Stimulated activated CD8-positive, alpha-beta memory T cell treated with anti-CD3 and anti-CD28 coated beads, Interleukin-7, amount 100 ng/mL, for 1 hour (primary cell): ENCODE measurements at places on chromosomes 5 and 9.

DNA sequence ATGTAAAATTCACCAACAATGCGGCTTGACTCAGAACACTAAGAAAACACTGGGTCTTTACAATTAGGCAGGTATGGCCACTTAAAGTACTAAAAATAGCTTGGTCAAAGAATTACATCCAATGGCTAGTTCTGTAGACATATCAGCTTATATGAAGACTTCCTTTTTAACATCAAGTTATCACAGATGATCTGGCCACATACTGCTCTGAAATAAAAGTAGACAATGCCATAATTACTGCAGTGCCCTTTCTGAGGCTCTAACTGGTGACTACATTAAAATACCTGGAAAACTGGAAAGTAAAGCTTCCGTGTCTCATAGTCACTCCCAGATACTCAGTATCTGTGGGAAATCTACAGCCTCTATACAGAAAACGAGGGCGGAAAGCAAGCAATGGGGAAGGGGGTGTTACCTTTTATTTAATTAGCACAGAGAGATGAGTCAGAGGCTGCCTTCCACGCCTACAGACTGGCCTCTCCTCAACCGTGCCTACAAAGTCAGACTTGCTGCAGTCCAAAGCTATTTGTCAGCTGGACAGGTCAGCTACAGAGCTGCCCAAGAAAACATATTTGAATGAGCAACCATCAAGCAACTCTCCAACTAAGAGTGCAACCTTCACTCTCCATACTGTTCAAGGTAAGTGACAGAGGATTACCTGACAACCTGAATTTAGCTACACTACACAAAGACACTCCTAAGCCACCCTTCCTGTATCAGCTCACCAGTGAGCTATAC, 8.7 kb downstream of the SERINC5 start:
- no peak for DNase-seq

DNA sequence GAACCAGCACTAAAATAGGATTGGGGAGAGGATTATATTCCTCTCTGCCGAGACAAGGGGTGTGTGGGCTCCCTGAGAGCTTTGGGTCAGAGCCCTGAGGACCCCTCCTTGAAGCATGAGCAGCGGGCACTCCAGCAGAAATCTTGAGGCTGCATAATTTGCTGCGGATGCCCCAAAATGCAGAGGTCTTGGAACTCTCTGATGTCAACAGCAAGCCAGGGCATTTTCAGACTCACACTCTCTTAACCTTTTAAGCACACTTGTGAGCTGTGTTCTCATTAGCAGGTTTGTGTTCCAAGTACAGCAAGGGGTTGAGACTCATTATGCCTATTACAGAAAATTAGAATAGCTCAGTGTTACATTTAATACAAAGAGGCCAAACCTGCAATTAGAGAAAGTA, 513.0 kb upstream of the ADAMTS16 start:
- no peak for DNase-seq

- no peak for DNase-seq
These were observed 48.4 kb upstream of the MAP3K1 start for GRCh38 chr5:56766926-56767325.

- DNase-seq: no peak
These were observed 566.6 kb upstream of the MEF2C start for GRCh38 chr5:89449392-89450148.

GRCh38 chr9:136403538-136403914, 3.6 kb upstream of the SNAPC4 start:
- DNase-seq: peak; percentile 48

DNA sequence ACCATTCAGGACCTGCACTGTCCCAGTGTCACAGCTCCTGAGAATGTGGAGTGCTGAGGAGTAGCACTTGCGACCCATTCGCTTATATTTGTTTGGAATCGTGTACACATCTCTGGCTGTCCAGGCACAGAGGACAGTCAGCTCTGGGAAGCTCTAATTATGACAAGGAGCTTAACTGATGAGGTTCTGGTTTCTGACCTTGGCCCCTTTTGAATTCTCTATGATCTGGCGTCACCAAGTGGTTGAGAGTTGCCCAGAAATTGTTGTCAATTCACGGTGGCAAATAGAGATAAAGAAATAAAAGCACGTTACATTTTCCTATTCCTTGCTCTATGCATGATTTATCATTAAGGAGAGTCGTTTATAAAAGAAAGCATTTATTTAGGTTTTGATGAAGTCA, 34.9 kb upstream of the LECT2 start:
- no peak for DNase-seq

DNA sequence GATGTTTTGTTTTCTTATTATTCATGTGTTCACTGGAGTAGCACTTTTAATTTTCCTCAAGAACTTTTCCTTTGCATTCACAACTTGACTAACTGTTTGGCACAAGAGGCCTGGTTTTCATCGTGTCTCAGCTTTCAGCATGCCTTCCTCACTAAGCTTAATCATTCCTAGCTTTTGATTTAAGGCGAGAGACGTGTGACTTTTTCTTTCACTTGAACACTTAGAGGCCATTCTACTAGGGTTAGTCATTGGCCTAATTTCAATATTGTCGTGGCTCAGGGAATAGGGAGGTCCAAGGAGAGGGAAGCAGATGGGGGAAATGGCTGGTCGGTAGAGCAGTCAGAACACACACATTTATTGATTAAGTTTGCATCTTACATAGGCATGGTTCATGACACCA, 94.0 kb downstream of the ZNF462 start:
- no peak for DNase-seq

DNA sequence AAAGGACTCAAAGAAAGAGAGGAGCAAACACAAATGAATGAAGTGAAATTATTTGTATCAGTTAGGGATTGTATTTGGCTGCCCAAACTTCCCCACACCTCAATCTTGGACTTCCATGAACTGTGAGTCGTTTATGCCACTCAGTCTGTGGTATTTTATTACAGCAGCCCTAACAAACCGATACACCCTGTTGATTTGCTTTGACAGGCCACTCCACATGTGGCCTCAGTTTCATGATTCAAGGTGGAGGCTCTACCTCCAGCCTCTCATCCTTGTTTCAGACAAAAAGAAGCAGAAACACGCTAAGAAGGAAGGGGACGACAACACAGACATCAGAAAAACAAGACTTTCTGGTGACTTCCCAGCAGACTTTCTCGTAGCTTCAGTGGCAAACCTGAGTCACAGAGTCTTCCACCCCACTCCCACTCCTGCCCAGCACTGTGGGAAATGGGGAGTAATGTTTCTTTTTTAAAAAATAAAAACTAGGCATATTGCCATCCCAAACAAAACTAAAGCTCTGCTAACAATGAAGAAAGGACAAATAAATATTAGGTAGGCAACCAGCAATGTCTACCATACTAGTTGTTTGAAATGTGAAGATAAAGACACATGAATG, 52.2 kb upstream of the ABCA1 start:
- DNase-seq: no peak

DNA sequence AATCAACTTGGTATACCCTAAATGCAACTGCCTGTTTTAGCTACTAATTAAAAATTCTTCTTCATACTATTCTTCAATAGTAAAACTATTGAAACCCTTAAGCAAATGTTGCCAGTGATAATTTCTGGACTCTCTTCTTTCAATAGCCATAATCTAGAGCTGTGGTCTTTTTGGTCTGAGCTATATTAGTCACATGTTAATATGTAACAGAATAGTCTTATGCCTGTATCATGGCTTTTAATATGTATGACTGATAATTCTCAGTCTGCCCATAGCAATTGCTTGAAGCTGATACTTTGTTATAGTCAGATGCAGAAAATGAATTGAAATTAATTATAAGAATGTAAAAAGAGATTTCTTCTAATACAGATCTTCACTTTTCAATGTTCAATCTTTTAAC, 1871.9 kb upstream of the CDH6 start:
- DNase-seq: no peak

DNA sequence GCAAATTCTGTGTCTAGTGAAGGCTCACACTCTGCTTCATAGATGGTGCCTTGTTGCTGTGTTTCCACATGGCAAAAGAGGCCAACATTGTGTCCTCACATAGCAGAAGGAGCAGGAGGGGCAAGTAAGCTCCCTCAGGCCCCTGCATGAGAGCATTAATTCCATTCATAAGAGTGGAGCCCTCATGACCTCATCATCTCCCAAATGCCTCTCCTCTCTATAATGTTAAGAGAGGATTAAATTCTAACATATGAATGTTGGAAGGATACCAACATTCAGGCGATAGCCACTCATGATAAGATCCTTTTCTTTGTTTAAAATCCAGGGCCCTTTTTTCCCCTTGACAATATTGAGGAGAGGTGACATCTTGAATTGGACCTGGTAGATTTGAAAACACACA, 35.2 kb upstream of the PAM start:
- DNase-seq: no peak

GRCh38 chr5:42912184-42912798, 100.6 kb upstream of the SELENOP start:
- DNase-seq: peak; percentile 24

GRCh38 chr9:111752455-111752854, 42.3 kb downstream of the SHOC1 start:
- DNase-seq: no peak

DNA sequence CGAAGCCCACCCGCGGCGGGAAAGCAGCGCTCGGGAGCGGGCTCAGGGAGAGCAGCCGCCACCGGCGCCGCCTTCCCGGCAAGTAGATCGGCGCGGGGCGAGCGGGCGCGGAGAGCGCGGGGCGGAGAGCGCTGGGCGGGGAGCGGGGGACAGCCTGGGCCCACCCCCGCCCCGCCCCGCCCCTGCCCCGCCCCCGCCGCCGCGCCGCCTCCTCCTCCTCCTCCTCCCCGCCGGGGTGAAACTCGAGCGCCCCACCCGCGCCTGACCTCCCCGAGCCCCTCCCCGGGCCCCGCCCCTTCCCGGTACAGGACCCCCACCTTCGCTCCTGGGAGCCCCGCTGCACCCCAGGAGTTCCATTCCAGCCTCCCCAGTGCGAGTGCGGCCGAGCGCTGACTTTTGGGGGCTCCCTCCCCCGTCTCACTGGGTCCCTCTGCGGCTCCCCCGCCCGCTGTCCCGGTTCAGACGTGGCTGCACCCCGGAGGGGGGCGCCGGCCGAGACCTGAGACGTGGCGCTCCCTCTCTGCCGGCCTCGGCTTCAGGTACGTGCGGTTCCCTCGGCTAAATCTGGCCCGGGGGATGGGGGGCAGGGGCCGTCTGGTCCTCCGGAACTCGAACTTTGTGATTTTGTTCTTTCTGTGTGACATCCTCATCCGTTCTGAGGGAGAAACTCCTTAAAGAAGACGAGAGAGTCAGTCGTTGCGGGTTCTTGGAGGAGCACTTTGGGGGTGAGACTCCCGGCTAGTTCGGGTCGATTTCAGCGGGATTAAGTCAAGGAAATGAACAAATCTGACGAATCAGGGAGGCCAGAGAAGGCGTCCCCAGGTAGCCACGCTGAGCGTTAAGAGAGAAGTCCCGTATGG, at the start of gene SEMA5A:
Gene SEMA5A (minus strand): TSS at position 84 of the 860 bp plus-strand sequence. CDS start 166,129 bp downstream, outside the sequence.
- no peak for DNase-seq

DNA sequence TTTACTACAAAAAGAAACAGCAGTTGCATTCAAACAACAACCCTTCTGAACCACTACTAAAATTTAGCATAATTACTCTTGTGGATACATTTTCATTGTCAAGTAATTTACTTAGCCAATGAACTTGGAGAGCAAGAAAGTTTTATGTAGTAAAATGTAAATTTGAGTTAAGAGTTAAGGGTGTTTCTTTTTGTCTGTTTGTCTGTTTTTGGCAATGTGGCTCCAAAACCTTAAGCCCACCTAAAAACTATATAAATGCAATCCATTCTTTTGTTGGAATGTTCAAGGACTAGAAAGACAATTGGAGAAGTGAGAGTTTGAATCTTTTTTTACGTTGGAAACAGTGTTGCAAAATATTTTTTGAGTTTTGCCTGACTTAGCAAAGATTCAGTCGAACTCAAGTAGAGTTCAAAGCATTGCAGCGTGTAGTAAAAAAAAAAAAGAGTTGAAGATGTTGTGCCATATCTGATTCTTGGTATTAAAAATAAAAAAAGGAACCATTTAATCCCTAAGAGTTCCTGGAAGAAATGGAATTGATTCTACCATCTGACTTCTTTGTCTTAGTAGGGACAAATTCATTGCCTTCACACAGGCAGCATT, 867 bp downstream of the SYK start:
- DNase-seq: no peak

GRCh38 chr5:150161242-150162141, 5.1 kb upstream of the CDX1 start:
- DNase-seq: peak; percentile 68

GRCh38 chr5:59330680-59331079, 562.8 kb downstream of the PDE4D start:
- no peak for DNase-seq

DNA sequence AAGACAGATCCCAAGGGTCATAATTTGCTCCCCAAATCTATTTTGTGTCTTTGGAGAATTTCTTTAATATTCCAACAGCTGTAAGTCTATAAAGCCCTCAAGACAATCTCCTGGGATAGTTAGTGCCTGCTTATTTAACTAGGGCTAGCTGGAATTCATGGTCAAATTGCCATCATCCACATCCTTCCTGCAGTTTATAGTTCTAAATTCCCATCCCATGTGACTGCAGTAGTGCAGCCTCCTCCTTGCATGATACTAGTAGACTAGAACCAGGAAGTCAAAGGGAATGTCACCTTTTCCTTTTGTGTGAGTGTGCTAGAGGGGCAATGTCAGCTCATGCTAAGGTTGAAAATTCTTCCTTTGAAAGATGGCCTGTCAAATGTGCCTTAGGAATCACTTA, 214.8 kb upstream of the PIK3R1 start:
- DNase-seq: no peak

DNA sequence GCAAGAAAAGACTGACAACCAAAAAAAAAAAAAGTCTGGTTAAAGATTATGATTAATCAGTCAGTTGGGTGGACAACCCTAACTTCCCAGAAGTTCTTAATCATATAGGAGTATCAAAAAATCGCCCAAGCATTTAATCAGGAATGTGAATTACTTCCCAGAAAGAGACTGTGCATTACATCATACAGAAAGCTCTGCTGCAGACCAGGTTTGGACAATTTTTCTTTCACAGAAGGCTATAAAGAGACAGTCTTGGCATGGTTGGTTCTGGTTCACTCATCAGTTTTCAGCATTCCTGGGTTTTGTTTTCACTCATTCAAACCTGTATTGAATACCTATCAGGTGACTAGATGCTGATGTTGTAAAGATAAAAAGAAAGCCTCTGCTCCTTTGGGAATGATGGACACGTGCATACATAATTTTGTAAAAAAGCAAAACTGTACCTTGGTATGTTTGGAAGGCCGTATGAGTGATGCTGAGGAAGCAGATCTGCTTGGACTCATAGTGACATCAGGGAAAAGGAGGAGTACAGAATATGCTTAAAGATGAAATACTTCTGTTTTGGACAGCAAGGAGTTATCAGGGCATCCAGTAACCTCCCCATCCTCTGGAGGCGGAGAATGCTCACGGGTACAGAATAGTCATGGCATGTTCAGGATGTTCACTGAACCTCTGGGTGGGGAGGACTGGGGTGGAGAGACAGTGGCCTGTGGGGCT, 178.4 kb downstream of the GNA14 start:
- no peak for DNase-seq
